Activated T-helper 2 cell treated with anti-CD3 and anti-CD28 coated beads, Interferon-gamma antibody, Interleukin-2, Interleukin-4, amounts not matched to agents 10 μg/mL and 5 μg/mL and 100 μg/mL, durations not matched to agents 14 hours and 24 hours and 36 hours (primary cell): ENCODE measurements at places on chromosomes 1 and 21.

GRCh38 chr1:29240400-29240837, 4.1 kb downstream of the PTPRU start:
- no peak for DNase-seq

- DNase-seq = no peak
These were observed 185.8 kb downstream of the NRIP1 start for GRCh38 chr21:14878971-14879370.

GRCh38 chr1:9181990-9182783, 52.4 kb upstream of the H6PD start:
- peak; percentile 37 for DNase-seq

DNA sequence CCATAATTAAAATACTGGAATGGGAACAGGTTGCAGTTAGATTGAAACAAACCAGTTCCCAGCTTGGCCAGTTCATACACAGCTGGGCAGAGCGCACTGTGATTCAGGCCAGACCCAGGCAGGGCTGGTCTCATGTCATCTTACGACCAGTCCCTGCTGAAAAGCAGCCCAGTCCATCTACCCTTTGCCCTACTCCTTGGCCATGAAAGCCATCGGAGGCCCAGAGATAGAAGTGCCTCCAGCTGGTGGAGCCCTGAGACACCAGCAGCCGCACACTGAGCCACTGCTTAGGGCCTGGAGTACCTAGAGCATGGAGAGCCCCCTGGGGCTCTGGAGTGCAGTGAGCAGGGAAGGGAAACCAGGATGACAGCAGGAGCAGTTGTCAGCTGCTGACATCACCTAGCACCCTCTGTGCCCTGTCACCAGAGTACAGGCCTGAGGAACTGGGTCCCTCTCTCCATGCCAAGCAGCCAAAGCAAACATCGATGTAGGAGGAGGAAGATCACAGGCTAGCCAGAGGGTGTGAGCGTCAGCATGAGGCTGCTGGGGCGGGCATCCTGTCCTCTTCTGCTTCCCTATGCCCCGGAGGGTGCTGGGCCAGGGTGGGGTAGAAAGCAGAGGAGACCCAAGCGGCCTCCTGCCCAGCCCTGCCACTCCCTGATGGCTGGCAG, 34.2 kb upstream of the TMEM125 start:
- no peak for DNase-seq

- no peak for DNase-seq
These were observed 415.4 kb downstream of the TTLL7 start for GRCh38 chr1:83583351-83584014.

DNA sequence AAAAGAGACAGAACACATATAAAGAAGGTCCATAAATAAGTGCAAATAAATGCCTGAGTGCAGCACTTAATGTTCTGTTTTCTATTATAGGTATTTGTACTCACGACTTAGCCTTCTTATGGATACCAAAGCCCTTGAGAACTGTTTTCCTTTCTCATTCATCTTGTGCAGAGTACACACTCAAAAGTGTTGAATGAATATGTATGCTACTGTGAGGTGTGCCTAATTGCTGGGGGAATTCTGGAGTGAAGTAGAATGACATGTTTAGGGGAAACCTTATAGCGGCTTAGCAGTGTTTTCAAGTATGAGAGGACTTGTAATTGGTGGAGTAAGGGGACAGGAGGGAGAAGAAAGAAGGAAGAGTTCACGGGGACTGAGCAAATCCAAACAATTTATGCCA, 157.6 kb downstream of the CACNA1E start:
- no peak for DNase-seq

DNA sequence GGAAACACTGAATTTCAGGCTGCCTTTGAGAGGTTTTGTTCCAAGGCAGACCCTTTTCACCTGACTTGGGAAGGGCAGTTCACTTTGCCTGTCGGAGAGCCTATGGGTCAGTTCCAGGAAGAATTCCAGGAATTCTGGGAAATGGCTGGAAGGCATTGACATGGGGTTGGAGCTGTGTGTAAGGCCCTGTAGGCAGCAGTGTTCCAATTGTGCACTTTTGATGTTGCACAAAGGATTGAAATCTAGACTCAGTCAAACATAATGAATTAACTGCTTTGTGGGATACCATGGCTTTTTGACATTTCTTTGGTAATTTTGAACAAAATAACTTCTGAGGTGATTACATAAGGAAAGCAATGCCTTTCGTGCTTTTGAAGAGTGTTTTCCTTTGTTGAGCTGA, 184.6 kb downstream of the SDCCAG8 start:
- no peak for DNase-seq

DNA sequence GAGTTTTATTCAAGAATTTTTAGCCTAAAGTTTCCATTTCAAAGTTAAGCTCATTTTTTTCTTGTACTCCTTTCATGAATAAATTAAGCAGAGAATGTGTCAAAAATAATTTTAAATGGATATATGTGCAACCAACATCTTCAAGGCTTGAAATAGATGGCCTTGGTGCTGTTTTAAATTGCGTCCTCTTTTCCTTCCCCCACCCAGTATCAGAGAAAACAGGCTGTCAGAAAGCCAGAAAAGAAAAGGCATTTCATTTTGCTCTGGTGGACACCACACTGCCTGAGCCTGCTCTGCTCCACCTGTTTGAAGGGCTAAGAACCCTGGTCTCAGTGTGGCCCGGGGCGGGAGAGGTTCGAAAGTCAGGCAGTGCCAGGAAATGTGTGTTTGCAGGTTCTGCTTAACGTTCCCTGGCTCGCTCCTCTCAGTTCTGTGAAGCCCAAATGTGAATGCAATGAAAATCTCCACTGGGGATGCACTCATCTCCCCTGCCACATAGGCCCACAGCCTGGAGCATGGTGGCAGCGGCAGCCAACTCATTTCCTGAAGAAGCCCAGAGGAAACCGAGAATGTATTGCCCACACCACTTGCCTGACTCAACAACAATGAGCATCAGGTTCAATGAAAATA, 134.4 kb downstream of the SDCCAG8 start:
- no peak for DNase-seq

GRCh38 chr1:244162786-244163530, 111.9 kb downstream of the ZBTB18 start:
- no peak for DNase-seq

- DNase-seq = no peak
These were observed 31.0 kb downstream of the TGFBR3 start for GRCh38 chr1:91854852-91855534.

DNA sequence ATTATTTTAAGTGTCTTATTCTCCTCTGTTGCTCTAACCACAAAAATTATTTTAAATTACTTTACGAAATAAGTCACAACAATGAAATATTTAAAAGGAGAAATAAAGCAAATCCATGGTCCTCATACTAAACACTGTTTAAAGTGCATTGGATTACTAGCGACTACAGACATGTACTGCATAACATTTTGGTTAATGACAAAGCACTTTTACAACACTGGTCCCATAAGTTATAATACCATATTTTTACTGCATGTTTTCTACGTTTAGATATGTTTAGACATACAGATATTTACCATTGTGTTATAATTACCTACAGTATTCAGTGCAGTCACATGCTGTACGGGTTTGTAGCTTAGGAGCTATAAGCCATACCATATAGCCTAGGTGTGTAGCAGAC, 30.2 kb downstream of the VAMP4 start:
- DNase-seq = no peak

DNA sequence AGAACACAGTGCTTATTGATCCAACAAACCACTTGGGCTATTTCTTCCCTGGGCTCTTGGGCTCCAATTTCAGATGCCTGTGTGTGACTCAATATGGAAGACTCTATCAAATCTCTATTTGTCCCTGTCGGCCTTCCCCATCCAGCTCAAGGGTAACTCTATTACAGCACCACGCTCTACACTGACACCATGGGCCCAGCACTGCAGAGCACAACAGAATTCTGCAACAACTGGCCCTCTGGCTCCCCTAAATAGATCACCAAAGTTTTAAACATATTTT, 51.7 kb downstream of the CAPZB start:
- DNase-seq = no peak

DNA sequence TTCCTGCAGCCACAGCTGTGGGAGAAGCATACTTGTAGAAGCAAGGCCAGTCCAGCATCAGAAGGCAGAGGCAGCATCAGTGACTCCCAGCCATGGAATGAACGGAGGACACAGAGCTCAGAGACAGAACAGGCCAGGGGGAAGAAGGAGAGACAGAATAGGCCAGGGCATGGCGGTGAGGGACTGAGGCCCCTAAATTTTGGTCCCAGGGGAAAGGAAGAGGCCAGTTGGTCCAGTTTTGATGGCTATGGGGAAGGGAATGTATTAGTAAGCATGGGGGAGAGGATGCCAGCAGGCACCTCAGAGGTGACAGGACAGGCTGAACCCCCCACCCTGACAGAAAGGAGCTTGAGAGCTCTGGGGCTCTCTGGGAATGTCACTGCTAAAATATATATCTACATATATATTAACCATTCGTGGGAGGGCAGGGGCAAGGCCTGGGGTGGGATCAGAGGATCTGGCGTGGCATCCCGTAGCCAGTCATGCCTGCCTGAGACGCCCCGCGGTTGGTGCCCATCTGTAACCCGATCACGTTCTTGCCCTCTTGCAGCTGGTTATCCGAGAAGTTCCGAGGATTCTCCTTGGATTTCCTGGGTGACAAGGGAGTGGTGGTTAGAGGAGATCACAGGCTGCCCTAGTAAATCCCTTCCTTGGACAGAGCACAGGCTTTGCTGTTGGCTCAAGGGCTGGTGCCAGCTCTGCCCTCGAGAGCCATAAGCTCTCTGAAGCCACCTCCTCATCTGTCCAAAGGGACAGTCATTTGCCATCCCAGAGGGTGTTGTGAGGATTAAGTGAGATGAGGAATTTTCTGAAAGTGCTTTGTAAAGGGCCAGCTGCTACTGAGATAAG, 6.7 kb downstream of the TAGLN2 start:
- no peak for DNase-seq

- peak; percentile 41 for DNase-seq
These were observed 32.9 kb downstream of the DUSP10 start for GRCh38 chr1:221708987-221709386.

DNA sequence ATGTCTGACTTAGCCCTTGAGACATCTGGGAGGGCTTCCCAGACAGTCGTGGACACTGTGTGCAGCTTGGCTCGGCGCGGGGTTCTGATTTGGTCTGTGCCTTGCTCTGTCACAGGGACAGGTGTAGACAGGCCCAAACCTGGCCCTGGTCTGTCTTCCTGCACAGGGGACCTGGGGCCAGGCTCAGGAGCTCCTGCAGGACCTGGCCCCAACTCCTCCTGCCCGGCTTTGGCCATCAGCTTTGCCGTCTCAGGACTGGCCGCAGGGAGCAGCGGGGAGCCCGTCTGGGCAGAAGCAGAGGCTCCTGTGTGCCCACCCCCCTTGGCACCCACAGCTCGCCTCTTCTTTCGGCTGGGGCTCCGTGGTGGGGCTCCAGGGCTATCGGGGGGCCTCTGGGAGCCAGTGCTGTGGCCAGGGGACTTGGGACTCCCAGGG, 1.7 kb downstream of the PERM1 start:
- DNase-seq = no peak

- no peak for DNase-seq
These were observed 7.7 kb downstream of the P3H1 start for GRCh38 chr1:42759114-42759513.

- no peak for DNase-seq
These were observed 129.5 kb downstream of the ADSS2 start for GRCh38 chr1:244322181-244322580.

DNA sequence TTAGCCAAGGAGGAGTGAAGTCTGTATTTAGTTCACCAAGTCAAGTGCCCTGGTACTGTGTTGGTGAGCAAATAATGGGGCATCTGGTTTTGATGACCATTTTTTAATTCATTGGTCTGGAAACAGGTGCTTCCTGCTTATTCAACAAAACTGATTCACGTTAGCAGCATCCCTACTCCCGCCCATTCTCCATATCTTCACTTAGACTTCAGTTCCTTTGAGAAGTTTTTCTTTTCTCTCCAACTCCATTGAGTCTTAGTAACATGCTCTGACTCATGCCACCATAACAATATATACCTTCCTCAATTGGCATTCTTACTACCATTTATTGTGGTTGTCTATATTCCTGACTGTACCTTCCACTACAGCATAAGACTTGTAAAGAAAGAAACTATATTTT, 468.9 kb downstream of the DPYD start:
- DNase-seq = no peak

GRCh38 chr1:100578201-100578600, 40.3 kb downstream of the GPR88 start:
- DNase-seq = no peak

GRCh38 chr1:5975133-5975880, 16.9 kb downstream of the NPHP4 start:
- peak; percentile 51 for DNase-seq

GRCh38 chr1:16032388-16033102, 10.7 kb downstream of the CLCNKA start:
- peak; percentile 35 for DNase-seq

- no peak for DNase-seq
These were observed 11.0 kb upstream of the HEYL start for GRCh38 chr1:39650431-39650830.

GRCh38 chr1:61226791-61227567, 144.6 kb downstream of the NFIA start:
- no peak for DNase-seq

DNA sequence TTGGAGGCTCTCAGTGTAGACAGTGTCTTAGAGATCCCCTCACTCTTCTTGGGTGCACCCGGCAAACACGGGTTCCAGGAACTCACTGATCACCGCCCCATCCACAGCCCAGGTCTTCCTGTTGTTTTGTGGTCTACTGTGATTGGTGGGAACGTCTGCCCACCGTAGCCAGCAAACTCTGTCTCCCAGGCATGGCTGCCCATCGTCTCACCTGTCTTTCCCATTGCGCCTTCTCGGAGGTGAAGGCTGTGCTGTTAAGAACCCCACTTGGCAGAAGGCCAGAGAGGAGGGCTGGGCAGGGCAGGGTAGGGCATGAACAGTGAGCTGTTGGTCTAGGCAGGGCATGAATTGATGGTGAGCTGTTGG, 14.1 kb upstream of the KCNA2 start:
- DNase-seq = no peak

GRCh38 chr21:42496839-42497202, 797 bp upstream of the RSPH1 start:
- no peak for DNase-seq

GRCh38 chr21:36904093-36904666, 62.3 kb downstream of the HLCS start:
- DNase-seq = no peak

GRCh38 chr1:76170084-76170483, 95.5 kb downstream of the ST6GALNAC3 start:
- no peak for DNase-seq
